ENCODE measurements at places on chromosomes 12 and 14. TPM values are rescaled to one million over a fixed set of nuclear protein-coding genes. Genes with fewer than 3 reads are reported as not detected.

- DNase-seq: no peak
- H3K27ac ChIP-seq: no peak overlapping the region
- no peaks in the 10 kb centered on the region for H3K27me3 ChIP-seq
- no peaks in the 10 kb centered on the region for H3K4me1 ChIP-seq
- H3K4me3 ChIP-seq: no peak overlapping the region
Measured at GRCh38 chr12:123723011-123723410, 10.9 kb downstream of the ATP6V0A2 start.

The HOXC13 gene
- total RNA-seq: 0.11 TPM

The CLEC9A gene
- not detected for total RNA-seq

DNA sequence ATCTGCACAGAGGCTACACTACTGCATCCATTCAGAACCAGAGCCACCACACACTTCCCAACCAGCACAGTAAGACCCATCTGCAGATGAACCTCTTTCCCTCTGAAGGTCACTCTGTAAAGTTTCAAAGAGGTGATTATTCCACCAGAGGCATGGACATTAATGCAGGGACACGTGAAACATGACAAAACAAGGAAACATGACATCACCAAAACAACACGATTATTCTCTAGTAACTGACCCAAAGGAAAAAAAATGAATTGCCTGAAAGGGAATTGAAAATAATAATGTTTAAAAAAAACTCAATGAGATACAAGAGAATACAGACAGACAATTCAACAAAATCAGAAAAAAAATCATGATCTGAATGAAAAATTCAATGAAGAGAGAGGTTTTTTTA is 139.1 kb downstream of the RERGL start:
- no peaks in the 10 kb centered on the region for H3K4me1 ChIP-seq
- H3K27me3 ChIP-seq: no peaks in the 10 kb centered on the region
- no peak for DNase-seq
- H3K36me3 ChIP-seq: no peaks in the 10 kb centered on the region

The SMOC1 gene
- total RNA-seq: 0.68 TPM

GRCh38 chr12:132043216-132043615 is 93.5 kb downstream of the EP400 start:
- no peak overlapping the region for H3K4me3 ChIP-seq
- no peak overlapping the region for H3K27ac ChIP-seq
- H3K4me1 ChIP-seq: peaks cover 5% of the 10 kb centered on the region
- H3K27me3 ChIP-seq: no peaks in the 10 kb centered on the region
- H3K36me3 ChIP-seq: peaks cover 75% of the 10 kb centered on the region
- no peak for DNase-seq

DNA sequence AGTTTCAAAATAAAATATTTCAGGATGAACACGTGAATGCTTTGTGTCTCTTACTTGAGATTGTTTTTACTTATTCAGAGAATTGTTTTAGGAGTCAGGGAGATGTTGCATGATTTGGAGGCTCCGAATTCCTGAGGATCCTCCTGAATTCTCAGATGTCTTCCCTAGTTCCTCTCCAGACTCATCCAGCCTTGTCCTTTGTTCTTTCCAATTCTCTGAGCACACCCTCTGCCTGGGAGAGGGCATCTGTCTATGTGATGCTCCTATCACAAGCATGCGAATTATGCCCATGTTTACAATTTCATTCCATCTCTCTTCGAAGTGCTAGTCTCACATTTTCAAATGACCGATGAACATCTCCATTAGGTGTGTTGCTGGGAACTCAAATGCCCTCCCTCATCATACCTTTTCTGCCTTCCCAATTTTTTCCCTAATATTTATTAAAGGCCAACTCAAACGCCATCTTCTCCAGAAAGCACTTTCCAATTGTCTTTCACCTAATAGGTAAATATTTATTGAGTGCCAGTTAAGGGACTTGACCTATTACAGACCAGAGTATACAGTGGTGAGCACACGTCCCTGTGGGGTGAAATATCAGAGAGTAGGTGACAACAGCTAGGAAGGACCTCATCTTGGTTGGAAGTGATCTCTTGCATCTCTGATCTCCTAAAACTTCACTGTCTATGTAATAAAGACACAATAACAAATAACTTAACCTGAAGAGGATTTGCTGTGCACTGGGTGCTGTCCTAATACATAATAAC is 64.4 kb downstream of the ARF6 start:
- H3K4me1 ChIP-seq: no peaks in the 10 kb centered on the region
- H3K27ac ChIP-seq: no peak overlapping the region
- no peaks in the 10 kb centered on the region for H3K27me3 ChIP-seq
- H3K4me3 ChIP-seq: no peak overlapping the region

- H3K4me3 ChIP-seq: no peak overlapping the region
- H3K36me3 ChIP-seq: peaks cover 1% of the 10 kb centered on the region
- H3K27me3 ChIP-seq: no peaks in the 10 kb centered on the region
- no peak overlapping the region for H3K27ac ChIP-seq
Measured at GRCh38 chr12:58069268-58069963, 128.0 kb downstream of the ATP23 start.

The TMEM132C gene
- 0.22 TPM for total RNA-seq

DNA sequence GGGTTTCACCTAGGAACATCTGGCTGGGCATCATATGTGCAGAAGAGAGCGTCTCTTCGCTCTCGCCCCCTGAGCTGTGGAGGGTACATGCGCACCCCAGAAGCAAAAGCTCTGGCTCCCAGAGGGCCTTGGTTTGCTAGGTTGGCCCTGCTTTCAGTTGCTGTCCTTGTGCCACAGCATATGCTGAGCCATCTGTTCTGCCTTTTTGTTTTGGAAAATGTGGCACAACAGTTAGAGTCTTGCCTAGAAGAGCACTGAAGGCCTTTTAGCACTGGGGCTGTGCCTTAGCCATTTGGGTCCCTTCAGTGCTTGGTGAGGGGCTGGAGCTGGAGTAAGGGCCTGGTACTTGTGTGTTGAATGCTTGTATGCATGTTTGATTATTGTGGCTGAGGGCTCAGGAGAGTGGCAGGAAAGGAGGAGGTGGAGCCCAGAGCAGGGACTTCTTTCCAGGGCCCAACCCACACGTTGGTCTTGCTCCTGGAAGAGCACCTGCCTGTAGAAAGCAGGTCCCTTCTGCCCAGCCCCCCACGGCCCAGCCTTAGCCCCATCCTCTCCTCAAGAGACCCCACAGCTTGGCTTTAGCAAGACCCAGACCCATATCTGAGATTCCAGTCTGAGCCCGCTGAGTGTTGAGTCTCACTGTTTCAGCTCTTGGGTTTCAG is 113.7 kb downstream of the SLC25A47 start:
- no peaks in the 10 kb centered on the region for H3K4me1 ChIP-seq
- no peaks in the 10 kb centered on the region for H3K27me3 ChIP-seq
- no peak for DNase-seq
- H3K27ac ChIP-seq: no peak overlapping the region
- H3K4me3 ChIP-seq: no peak overlapping the region
- H3K36me3 ChIP-seq: no peaks in the 10 kb centered on the region

The SYT1 gene
- 15.8 TPM for total RNA-seq

DNA sequence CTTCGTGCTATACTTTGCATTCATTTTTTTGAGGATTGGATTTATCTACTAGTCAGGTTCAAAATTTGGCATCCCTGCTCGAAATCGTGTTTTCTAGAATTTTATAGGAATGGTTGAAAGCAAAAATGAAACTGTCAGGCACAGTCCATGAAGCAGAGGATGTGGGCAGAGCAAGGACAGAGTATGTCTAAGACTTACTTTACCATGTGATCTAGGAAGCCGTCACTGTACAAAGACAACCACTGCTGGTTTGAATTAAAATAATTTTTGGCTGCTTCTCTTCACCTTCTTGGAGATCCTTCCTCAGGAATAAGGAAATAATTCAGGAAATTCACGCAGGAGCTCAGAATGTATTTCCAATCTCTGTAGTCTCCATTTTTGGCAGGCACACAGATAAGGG is 31.6 kb upstream of the SGPP1 start:
- no peak overlapping the region for H3K27ac ChIP-seq
- DNase-seq: no peak
- H3K36me3 ChIP-seq: no peaks in the 10 kb centered on the region
- no peaks in the 10 kb centered on the region for H3K27me3 ChIP-seq
- no peaks in the 10 kb centered on the region for H3K4me1 ChIP-seq

- no peak for DNase-seq
- no peak overlapping the region for H3K27ac ChIP-seq
- no peaks in the 10 kb centered on the region for H3K36me3 ChIP-seq
- no peaks in the 10 kb centered on the region for H3K27me3 ChIP-seq
- H3K4me3 ChIP-seq: no peak overlapping the region
- H3K4me1 ChIP-seq: no peaks in the 10 kb centered on the region
Measured at GRCh38 chr14:68279777-68280233, 460.2 kb downstream of the RAD51B start.
